ENCODE measurements at places on chromosomes 3 and 15. TPM values are rescaled to one million over a fixed set of nuclear protein-coding genes. Genes with fewer than 3 reads are reported as not detected.

KBTBD8 gene
- total RNA-seq = 28.8 TPM

ZNF710 gene
- 43.5 TPM for total RNA-seq

AQR gene
- 32.7 TPM for total RNA-seq

BDH1 gene
- 60.9 TPM for total RNA-seq

GHSR gene
- not detected for total RNA-seq

DNA sequence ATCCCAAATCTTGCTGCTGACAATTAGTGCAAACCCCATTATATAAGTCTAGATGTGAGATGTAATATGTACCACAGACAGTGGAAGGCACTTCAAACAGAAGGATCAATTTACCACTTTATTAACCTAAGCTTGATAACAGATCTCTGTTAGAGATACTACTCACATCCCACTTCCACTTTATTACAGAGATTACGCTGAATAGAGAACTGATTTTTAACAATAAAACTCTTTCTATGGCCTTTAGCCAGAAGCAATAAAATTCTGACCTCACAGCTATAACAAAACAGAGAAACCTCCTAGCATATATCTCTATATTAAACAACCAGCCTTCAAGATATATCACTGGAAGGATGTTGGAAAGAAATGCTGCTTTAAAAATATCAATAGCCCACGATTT lies 517.7 kb downstream of the MAGI1 start:
- no peak for DNase-seq
- no peak overlapping the region for H3K27ac ChIP-seq
- H3K27me3 ChIP-seq = no peaks in the 10 kb centered on the region
- H3K4me1 ChIP-seq = no peaks in the 10 kb centered on the region
- H3K36me3 ChIP-seq = no peaks in the 10 kb centered on the region

DNA sequence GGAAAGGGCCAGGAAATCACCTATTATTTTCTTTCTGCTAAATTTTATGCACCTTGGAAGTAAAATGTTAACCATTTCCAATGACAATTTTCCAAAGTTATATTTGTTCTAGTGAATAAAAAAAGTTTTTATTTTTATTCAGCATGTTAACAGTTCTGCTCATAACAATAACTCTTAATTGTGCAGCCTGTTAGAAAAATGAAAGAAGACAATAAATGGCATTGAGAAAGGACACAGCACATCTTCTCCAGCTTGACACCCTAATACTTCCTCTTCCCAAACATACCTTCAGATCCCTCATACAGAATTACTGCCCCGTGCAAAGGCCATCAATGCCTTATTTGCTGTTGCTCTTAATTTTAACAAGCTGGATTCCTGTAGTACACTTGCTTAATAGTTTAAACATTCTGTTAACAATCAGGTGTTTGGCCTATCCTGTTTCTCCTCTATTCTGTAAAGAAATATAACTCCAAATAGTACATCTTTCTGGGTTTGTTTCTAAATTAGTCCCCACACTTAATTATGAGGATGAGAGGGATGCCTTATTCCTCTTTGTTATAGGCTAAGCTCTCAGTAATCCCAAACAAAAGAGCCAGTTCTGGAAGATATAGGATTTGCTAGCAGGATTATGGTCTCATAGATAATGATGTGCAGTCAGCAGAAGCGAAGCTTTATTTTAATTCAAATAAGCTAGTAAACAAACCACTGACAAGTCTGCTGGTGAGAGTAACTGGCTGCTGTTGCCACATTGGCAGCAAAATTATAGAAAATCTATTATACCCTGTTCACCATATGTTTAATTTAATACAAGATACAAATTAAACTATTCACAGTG lies 19.2 kb upstream of the SOX2 start:
- DNase-seq = no peak
- H3K4me1 ChIP-seq = no peaks in the 10 kb centered on the region
- no peaks in the 10 kb centered on the region for H3K36me3 ChIP-seq
- H3K4me3 ChIP-seq = no peak overlapping the region
- H3K27ac ChIP-seq = no peak overlapping the region

GRCh38 chr3:30353711-30354467 lies 252.5 kb upstream of the TGFBR2 start:
- H3K27ac ChIP-seq = no peak overlapping the region
- no peak overlapping the region for H3K4me3 ChIP-seq
- H3K27me3 ChIP-seq = no peaks in the 10 kb centered on the region
- no peaks in the 10 kb centered on the region for H3K4me1 ChIP-seq
- H3K36me3 ChIP-seq = no peaks in the 10 kb centered on the region

DNA sequence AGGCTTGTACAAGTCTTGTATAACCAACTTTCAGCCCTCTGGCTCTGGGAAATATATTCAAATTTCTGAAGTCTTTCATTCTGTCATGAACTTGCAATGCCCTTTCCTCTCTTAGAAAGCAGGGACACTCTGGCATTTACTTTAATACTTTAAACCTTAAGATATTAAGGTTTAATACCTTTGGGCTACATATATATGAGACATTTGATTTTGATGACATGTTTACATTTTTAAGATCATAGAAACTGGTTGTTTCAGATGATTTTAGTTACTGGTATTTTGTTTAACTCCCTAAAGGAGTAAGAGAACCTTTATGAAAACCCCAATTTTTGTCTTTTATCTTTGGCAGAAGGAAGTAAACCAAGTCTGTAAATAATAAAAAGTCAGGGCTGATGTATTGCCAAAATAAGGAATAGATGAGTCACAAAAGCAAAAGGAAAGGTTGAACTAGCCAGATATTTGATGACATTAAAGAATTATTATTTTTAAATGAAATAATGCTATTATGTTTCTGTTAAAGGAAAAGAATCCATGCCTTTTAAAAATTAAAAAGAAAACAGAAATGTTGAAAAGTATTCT lies 579.0 kb upstream of the CBLB start:
- H3K4me1 ChIP-seq = no peaks in the 10 kb centered on the region
- H3K27ac ChIP-seq = no peak overlapping the region
- no peak for DNase-seq
- H3K36me3 ChIP-seq = no peaks in the 10 kb centered on the region
- H3K27me3 ChIP-seq = no peaks in the 10 kb centered on the region

GRCh38 chr15:62053439-62054085 lies 6.7 kb downstream of the VPS13C start:
- DNase-seq = no peak
- H3K4me1 ChIP-seq = no peaks in the 10 kb centered on the region
- no peak overlapping the region for H3K4me3 ChIP-seq
- H3K27ac ChIP-seq = no peak overlapping the region
- H3K36me3 ChIP-seq = no peaks in the 10 kb centered on the region
- H3K27me3 ChIP-seq = no peaks in the 10 kb centered on the region

DNA sequence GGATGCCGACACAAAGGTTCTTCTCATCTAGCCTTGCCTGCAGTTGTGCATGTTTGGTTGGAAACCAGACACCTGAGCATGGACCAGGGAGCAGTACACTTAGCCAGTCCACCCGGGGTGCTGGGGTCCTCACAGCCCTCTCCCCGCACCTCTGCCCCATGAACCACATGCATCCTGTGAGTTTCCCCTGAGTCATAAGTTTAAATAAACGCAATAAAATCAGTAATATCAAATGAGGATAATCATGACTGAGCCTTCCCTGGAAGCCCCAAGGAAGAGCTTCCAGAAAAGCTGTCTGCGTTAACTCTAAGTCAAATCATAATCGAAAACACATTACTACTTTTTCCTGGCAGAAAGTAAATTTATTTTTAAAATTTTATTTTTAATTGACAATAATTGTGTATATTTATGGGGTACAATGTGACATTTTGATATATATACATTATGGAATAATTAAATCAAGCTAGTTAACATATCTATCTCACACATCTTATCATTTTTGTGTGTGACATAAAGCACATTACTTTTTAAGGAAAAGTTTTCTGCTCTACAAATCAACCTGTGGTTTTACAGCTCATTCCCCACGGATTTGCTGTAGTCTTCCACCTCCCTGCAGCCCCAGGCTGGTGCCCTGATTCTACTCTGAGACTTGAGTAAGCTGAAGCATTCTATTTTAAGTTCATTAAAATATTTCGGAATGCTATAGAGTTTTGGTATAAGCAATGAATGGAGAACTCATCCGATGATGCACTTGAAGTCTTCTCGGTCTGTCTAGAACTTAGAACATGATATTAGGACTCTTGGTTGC lies 166.0 kb upstream of the EIF1B start:
- no peak for DNase-seq
- no peaks in the 10 kb centered on the region for H3K27me3 ChIP-seq
- no peak overlapping the region for H3K4me3 ChIP-seq

- no peak overlapping the region for H3K4me3 ChIP-seq
- H3K36me3 ChIP-seq = no peaks in the 10 kb centered on the region
Measured at GRCh38 chr15:93179072-93179471, 90.1 kb upstream of the RGMA start.

- H3K4me3 ChIP-seq = no peak overlapping the region
- H3K4me1 ChIP-seq = no peaks in the 10 kb centered on the region
- DNase-seq = no peak
- no peaks in the 10 kb centered on the region for H3K36me3 ChIP-seq
- no peak overlapping the region for H3K27ac ChIP-seq
- H3K27me3 ChIP-seq = no peaks in the 10 kb centered on the region
Measured at GRCh38 chr3:174737966-174738365, 121.2 kb upstream of the NAALADL2 start.

DNA sequence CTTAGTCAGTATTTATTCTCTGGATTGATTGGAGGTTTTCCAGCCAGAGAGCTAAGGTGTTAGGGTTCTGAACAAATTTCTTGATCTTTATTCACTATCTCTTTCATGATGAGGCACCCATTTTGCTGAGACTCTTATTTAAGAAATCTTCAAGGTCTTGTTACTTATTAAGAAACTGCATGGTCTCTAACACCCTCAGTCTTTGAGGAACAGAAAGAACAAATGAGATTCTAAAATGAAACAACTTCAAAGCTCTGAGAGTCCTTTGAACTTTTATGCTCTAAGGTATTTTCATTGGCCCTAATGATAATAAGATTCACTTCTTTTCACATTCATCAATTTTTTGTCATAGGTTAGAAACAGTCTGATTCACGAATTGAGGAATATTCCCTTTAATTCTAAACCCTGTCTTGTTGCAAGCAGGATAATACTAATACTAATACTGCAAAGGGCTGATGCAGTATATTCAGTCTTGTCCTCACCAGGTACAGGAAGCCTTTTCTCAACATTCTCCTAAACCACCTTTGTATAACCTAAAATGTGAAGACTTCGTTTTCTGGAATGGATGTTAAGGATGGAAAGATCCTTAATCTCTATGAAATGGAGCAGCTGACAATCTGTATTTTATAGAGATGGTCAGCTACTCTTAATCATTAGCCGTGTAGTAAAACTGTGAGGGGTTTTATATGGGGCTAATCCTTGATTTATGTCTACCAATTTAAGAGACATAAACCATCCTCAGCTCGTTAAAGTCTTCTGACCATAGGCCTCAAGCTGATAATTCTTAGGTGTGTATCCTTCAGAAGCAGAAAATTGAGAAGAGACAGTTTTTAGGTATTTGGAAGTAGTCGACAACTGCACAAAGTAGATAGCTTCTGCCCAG lies 198.3 kb downstream of the OTOL1 start:
- no peak overlapping the region for H3K27ac ChIP-seq
- DNase-seq = peak; percentile 5
- no peaks in the 10 kb centered on the region for H3K4me1 ChIP-seq
- no peaks in the 10 kb centered on the region for H3K27me3 ChIP-seq
- H3K4me3 ChIP-seq = no peak overlapping the region

- DNase-seq = peak; percentile 15
- H3K27ac ChIP-seq = no peak overlapping the region
- no peaks in the 10 kb centered on the region for H3K27me3 ChIP-seq
- H3K4me3 ChIP-seq = no peak overlapping the region
- H3K4me1 ChIP-seq = peaks cover 39% of the 10 kb centered on the region
Measured at GRCh38 chr3:72678867-72679266, 169.4 kb downstream of the SHQ1 start.

DNA sequence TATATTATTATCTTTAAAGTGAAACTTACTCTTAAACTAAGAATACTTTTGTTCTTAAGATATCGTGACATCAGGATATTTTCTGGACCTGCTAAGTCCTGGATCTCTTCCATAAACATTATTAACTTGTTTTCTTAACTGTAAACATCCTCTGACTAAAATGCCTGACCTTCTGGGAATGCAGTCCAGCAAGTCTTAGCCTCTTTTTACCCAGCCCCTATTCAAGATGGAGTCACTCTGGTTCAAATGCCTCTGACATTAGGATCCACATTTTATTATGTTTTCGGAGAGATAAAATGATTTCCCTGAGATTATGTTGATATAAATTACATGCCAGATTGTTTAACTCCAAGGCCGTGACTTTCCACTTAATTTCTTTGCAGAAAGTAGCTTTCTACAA lies 37.6 kb downstream of the OSTN start:
- no peaks in the 10 kb centered on the region for H3K36me3 ChIP-seq
- peaks cover 19% of the 10 kb centered on the region for H3K4me1 ChIP-seq
- H3K4me3 ChIP-seq = no peak overlapping the region
- H3K27me3 ChIP-seq = no peaks in the 10 kb centered on the region
- DNase-seq = no peak

All from GM12878 (cell line).